ENCODE measurements at places on chromosomes 16 and 17.

DNA sequence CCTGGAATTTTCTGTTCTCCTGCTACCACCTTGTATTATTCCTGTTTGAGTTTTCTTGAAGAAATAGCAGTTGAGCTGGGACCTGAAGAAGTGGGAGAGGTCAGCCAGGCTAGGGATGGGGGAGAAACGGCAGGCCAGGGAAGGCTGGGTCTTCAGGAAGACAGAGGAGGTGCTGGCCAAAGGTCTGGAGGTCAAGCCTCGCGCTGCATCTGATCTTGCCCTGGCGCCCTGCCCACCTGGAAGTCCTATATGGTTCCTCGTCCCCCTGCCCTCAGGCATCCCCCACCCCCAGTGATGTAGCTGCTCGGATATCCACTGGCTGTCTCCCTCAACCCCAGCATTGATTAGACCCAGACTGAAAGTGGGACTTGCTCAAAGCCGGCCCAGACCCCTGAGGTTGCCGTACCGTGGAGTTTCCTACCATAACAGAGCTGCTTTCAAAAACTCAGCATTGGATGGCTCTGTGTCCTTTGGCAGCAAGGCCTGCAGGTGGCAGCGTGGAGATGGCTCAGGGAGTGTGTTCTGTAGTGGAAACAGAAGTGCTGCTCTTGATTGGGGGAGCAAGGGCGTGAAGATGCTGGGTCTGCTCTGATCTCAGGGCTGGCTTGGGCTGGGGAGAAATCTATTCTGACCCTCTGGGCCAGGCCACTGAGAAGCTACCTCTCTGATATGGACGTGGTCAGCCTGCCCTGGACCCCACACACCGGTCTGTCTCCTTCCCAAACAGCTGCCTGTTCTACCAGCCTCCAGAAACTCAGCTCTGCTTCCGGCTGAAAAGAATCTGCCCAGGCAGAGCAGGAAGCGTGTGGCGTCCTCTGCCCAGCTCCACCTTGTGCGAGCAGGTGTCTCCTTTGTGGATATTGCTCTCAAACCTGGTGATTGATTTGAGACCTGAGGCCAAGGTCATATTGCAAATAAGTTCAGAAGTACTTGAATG is 107.0 kb upstream of the CACNG5 start:
- DNase-seq: peak; percentile 53

DNA sequence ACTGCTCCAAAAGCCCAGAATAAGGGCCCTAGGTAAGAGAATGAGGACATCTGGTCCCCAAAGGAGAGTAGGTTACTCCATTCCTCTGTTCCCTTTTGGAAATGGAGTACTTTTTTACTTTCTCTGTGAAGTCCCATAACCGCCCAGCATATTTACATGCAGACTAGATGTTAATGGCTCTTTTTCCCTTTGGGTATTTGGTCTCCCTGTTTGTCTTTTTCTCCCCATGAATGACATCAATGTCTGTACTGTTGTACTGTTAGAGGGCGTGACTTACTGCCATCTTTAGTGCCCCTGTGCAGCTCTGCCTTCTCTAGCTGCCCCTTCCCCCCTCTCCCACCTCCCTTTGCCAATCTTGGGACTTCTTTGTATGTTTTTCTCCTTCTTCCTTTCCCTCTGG is 19.0 kb downstream of the GPR179 start:
- no peak for DNase-seq

DNA sequence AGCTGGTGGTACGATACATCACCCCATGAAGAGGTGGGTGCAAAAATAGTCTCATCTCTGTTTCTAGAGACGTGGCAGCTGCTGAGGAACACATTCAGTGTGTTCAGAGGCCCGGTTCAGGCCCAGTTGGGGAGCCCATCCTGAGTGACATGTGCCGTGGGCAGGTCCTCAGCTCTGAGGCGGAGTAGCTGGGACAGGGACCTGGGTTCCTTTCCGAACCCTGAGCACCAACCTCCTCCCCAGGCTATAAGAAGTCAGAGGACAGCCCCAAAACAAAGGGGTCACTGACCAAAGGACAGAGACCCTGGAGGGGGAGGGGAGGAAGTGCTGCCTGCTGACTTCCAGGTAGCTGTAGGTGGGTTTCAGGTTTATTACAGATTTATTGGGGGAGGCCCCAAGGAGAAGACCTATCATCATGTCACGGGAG is 5.1 kb downstream of the LDHD start:
- DNase-seq: no peak

- DNase-seq: no peak
Measured at GRCh38 chr17:82667668-82668000, 19.4 kb upstream of the WDR45B start.

DNA sequence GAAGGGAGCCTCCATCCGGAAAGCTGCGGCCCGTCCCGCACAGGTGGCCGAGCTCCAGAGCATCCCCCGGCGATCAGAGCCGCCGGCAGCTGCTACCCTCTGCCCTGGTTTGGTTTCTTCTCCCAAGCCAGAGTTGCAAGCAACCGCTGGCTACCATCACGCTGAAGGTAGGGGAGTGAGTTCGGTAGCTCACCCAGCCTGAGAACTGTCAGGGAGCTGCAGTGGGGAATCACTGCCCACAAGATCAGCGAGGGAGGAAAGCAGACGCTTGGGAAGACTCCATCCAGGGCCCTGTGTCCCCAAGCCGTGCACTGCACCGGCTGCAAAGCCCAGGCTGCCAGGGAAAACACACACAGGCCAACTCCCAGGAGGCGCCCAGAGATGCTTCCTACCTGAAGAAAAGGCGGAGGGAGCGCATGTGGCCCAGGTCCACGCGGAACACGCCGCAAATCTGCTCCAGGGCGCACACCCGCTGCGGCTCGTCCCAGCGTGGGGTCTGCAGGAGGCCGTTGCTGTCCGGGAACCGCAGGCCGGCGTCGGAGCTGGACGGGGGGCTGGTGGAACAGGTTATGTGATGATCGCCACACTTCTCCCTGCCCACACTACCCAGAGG is 83.3 kb downstream of the TBC1D16 start:
- no peak for DNase-seq
